ENCODE measurements at places on chromosomes 5 and 9.

GRCh38 chr5:83955916-83956315 is 235.3 kb upstream of the HAPLN1 start:
- peak; percentile 11 for DNase-seq

- no peak for DNase-seq
These were observed 677.0 kb downstream of the TAF11L14 start for GRCh38 chr5:18311266-18311665.

- no peak for DNase-seq
These were observed 115.9 kb upstream of the LPAR1 start for GRCh38 chr9:111154081-111154562.

DNA sequence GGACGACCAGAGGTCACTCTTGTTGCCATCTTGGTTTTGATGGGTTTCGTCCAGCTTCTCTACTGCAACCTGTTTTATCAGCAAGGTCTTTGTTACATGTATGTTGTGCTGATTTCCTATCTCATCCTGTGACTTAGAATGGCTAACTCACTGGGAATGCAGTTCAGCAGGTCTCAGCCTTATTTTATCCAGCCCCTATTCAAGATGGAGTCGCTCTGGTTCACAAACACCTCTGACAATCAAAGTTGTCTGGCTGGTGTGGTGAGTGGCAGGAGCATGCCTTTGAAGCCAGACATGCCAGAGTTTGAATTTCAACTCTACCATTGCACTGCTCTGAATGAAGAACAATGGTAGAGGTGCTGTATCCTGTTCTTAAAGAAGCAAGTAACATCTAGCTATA is 253.8 kb downstream of the CHSY3 start:
- no peak for DNase-seq

DNA sequence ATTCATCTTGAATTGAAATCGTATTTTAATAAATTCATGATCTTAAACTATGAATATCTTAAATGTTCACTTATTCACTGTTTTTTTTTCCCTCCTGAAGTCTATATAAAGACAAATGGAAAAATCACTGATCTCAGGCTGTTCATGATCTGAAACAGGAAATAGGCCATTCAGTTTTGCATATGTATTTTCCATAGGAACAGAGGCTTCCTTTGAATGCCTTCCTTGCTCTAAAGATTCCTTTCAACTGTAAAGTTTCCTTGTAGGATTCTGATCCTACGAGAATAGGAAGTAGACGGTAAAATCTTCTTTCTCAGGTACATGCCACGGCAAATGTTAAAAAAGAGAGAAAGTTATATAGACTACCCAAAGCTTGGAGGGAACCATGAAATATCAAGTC is 194.4 kb upstream of the PPP1R2B start:
- DNase-seq = no peak

DNA sequence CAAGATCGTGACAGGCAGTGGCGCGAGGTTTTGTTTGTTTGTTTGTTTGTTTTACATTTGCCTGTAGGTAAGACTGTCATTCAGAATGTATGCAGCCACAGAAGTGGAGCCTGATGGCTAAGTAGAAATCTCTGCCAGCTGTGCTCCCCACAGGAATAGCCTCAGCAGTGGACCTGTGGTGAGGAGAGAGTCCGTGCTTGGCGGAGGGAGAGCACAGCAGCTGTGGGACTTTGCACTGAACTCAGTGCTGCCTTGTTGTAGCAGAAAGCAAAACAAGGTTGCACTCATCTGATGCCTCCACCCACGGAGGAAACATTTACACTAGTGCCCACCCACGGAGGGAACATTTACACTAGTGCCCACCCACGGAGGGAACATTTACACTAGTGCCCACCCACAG is 4.4 kb upstream of the ZNF782 start:
- DNase-seq = no peak

DNA sequence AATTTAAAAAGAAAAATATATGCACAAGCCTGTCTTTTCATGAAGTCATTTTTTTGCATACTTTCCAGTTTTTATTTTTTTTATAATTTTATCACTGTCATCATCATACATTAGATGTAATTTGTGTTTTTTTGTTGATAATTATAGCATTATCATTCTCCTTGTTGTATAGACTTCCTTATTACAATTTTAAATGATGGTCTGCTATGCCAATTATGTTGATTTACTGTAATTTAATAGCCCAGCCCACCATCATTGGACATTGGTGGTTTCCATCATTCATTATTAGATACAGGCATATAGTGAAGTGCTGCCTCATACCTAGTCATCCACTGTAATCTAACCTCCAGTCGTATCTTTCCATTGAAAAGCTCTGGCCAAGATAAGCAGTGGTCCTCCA is 3.8 kb upstream of the TJP2 start:
- no peak for DNase-seq

DNA sequence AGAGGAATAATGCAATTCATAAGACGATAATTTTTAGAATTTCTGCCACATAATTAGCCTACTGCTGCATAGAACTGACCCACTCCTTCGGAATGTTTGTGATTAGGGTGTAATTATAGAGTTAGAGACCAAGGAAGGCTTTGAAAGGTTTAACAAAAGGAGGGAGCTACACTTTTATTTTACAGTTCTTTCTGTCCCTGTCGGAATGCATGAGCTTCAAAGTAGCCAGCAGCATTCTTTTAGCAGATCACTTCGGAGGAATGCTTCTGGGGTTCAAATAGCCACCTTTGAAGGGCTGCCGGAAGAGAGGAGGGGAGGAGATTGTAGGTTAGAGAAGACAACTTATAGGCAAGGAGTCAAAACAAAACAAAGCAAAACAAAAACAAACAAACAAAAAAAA is 168.1 kb downstream of the GRIA1 start:
- no peak for DNase-seq

DNA sequence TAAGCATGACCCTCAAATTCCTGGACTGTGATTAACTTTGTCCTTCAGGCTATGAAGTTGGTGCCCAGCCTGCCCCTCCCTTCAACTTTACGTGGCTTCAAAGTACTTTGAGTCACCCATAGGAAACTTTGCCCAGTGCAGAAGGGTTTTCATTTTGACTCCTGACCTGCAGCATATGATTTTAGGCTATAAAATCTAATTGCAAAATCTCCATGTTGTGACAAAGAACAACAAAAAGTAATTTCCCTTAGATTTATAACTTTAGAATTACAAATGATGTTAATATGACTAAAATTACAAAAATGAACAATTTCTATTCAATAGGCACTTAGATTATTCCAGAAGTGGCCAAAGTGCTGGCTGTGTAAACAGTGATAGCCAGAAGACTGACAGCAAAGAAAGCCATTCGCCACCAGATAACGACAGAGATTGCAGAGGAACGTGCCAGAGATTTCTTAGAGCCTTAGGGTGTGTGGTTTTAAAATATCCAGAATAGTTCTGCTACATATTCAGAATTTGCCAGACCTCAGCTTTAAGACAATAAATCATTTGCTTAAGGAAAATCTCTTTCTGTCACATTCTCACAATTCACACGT is 197.4 kb downstream of the SEMA5A start:
- peak; percentile 35 for DNase-seq

DNA sequence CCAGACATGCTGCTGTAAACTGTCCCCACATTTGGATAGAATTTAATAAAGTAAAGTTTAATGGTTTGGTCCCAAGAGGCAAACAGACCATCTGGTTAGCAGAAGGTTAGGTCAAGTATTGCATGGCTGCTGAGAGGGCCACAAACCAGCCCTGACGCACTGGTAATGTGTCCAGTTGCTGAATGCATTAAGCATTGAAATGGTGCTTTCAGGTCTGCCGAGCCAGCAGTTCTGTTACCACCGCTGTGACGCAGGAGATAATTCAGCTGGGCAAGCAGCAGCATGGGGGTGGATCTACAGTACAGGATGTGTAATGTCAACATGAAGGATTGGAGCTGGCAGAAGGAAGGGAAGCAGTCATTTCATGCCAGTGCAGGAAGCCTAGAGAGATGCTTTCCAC is 16.0 kb downstream of the ZNF462 start:
- no peak for DNase-seq

GRCh38 chr9:132054024-132054423 is 25.6 kb downstream of the MED27 start:
- no peak for DNase-seq

- DNase-seq = peak; percentile 54
These were observed 295.9 kb downstream of the PSAT1 start for GRCh38 chr9:78592811-78593210.

GRCh38 chr9:90808890-90809685 is 7.5 kb downstream of the SYK start:
- no peak for DNase-seq

GRCh38 chr5:151134228-151134627 is 23.4 kb downstream of the ANXA6 start:
- DNase-seq = no peak

DNA sequence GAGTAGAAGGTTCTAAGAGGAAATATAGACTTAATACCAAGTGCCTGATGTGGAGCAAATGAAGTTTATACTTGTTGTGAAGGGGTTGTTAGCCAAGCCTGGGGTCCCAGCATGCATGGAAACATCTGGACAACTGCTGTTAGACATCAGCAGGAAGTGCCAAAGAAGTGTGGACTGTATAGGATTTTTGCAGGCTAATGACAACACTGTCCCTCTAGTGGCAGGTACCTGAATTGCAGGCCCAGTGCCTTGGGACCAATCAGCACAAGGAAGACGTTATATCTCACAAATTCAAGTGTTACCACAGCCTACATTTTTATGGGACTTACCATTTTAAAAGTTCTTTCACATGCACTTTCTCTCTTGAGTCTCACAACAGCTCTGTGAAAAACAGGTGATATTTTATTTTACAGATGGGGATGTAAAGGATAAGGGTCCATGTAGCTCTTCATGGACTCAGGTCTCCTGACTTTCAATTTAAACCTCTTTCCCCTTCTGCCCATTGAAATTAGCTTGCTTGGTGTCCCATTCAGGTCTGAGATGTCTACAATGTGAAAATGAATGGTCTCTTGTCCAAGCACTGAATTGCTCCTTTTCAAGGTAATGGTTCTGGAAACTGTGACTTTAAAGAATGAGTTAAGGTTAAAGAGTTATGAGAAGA is 89.0 kb upstream of the MAP1B start:
- no peak for DNase-seq

DNA sequence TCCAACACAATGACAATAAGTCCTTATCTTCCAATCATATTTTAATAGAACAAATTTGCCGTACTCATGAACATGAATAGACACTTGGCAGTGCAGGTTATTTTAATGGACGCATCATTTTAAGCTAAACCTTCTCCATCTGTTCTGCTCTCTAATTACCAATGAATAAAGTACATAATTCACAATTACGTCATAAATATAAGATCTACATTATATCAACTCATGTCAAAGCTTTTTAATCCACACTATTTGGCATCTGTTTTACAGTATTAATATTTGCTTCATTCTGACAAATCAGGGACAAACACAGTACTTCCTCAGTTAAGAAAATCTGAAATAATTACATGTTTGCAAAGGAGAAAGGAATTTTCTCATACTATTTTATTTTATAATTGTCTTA is 344.1 kb upstream of the DMAC1 start:
- DNase-seq = no peak

GRCh38 chr5:15704397-15704947 is 204.5 kb downstream of the FBXL7 start:
- DNase-seq = peak; percentile 16

DNA sequence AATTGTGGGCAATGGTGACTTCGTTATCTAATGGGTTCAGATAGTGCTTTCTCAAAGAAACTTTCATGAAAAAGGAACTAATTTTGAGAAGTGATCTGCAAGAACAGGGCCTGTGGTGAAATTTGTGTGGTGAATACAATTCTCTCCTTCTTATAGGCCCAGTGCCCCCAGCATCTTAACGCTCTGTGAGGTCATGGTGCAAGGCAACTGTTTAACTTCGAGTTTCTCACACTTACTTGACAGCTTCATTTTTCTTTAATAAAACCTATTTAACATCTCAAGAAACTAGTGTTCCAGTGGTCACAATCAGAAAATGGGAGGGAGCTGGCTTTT is 69.2 kb downstream of the FAM114A2 start:
- DNase-seq = no peak

DNA sequence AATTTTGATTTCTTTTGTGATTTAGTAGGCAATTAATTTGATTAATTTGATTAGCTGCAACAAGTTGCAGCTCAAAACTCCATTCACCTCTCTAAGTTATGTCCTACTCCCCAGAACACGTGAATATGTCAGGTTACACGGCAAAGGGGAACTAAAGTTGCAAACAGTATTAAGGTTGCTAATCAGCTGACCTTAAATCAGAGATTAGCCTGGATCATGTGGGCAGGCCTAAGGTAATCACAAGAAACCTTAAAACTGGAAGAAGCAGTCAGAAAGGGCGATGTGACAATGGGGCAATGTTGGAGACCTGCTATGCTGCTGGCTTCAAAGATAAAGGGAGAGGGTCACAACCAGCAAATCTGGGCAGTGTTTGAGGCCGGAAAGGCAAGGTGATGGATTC is 47.3 kb upstream of the ANXA1 start:
- DNase-seq = no peak

DNA sequence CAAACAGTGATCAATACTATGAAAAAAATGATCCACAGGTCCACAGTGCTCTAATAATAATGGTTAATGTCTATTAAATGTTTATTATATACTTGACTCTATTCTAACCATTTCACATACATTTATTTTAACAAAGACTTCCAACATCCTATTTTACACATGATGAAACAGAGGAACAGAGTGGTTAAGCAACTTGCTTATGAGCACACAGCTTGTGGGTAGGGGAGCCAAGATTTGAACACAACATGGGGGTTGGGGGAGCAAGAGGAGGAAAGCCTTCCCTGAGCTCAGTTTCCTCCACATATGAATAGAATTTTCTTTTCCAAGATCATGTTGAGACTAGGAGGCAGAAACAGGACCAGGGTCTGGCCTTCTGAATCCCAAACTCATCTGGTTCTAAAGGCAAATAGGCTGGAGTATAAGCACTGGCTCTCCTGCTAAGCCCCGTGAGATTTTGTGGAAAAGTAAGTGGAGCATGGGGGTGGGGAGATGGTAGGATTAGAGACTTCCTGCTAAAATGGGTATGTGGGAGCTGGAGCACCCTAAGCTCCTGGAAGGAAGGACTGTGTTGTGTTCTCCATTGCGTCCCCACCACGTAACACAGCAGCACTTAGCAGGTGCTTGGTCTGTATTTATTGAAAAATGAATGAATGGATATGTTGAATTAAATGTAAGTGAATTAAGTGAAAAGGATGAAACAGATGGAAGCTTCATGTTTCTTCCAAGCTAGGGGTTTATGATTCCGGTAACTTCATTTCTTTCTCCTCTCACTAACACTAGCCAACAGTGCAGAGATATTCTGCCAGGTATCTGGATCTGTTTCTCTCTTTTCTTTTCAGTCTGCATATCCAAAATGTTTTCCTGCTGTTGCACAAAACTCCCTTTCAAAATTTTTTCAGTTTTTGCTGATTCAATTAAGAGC is 26.9 kb upstream of the GALNT10 start:
- DNase-seq = no peak

GRCh38 chr5:16565118-16565517 is 51.7 kb downstream of the RETREG1 start:
- no peak for DNase-seq

GRCh38 chr9:21696411-21696871 is 106.0 kb upstream of the MTAP start:
- no peak for DNase-seq

GRCh38 chr9:3906437-3907213 is 380.8 kb upstream of the RFX3 start:
- peak; percentile 68 for DNase-seq

- no peak for DNase-seq
These were observed 143.8 kb upstream of the PIK3R1 start for GRCh38 chr5:68071736-68072135.

GRCh38 chr5:128579093-128579492 is 41.0 kb upstream of the FBN2 start:
- no peak for DNase-seq

- DNase-seq = no peak
These were observed 46.8 kb downstream of the FBN2 start for GRCh38 chr5:128491291-128491690.
